ENCODE measurements at places on chromosomes 3 and 15. TPM values are rescaled to one million over a fixed set of nuclear protein-coding genes. Genes with fewer than 3 reads are reported as not detected.

Gene KBTBD13
- not detected for total RNA-seq

Gene C15orf62
- total RNA-seq = 1.8 TPM

Gene TLR9
- total RNA-seq = not detected

Gene PTH1R
- not detected for total RNA-seq

Gene IL5RA
- total RNA-seq = not detected

Gene ZNF385D
- total RNA-seq = under 0.01 TPM

Gene CCDC80
- 8.2 TPM for total RNA-seq

Gene REC114
- total RNA-seq = not detected

Gene TRAT1
- total RNA-seq = not detected

Gene ACTRT3
- total RNA-seq = 0.64 TPM

Gene UPK1B
- 55.2 TPM for total RNA-seq

Gene CCR1
- total RNA-seq = not detected

Gene PLSCR5
- total RNA-seq = not detected

Gene TTC23
- total RNA-seq = 10.0 TPM

Gene RLBP1
- total RNA-seq = not detected

Gene COL8A1
- 2.7 TPM for total RNA-seq

Gene PLCH1
- 0.26 TPM for total RNA-seq

Gene A4GNT
- not detected for total RNA-seq

Gene ST3GAL6
- total RNA-seq = 2.9 TPM

Gene GOLGA6A
- 0.13 TPM for total RNA-seq

Gene CCDC39
- total RNA-seq = not detected

Gene DPPA4
- total RNA-seq = not detected

Gene PLSCR4
- 0.26 TPM for total RNA-seq

Gene MED12L
- total RNA-seq = 0.13 TPM

Gene INSYN1
- total RNA-seq = under 0.01 TPM

Gene FRMD5
- total RNA-seq = 2.0 TPM

Gene MEX3B
- 0.79 TPM for total RNA-seq

Gene GOLGA8Q
- 2.2 TPM for total RNA-seq

Gene RASL12
- not detected for total RNA-seq

Gene SLC22A14
- total RNA-seq = 0.64 TPM

Gene PPM1M
- 2.6 TPM for total RNA-seq

Gene ZNF662
- total RNA-seq = 1.3 TPM

Gene KLHL40
- total RNA-seq = not detected

Gene KCNMB2
- not detected for total RNA-seq

Gene SERPINI2
- not detected for total RNA-seq

Gene ARMC8
- total RNA-seq = 29.5 TPM

Gene CERS3
- 27.3 TPM for total RNA-seq

Gene CCR9
- not detected for total RNA-seq

Gene LINGO1
- total RNA-seq = not detected

Gene GPR149
- not detected for total RNA-seq

Gene ADGRG7
- under 0.01 TPM for total RNA-seq

Gene ZNF620
- total RNA-seq = 0.38 TPM

Gene BCL2A1
- 0.38 TPM for total RNA-seq

Gene OR5K2
- not detected for total RNA-seq

Gene CSK
- 29.2 TPM for total RNA-seq

Gene ABHD2
- 33.5 TPM for total RNA-seq

Gene STIMATE
- total RNA-seq = 7.9 TPM

Gene GOLGA6L4
- 1.3 TPM for total RNA-seq

Gene ANKRD63
- not detected for total RNA-seq

Gene WNT5A
- 3.9 TPM for total RNA-seq

Gene SAMD7
- total RNA-seq = not detected

Gene TOMM70
- 33.4 TPM for total RNA-seq

Measured in bronchial epithelial cell (primary cell).